ENCODE measurements at places on chromosomes 6 and 20.

DNA sequence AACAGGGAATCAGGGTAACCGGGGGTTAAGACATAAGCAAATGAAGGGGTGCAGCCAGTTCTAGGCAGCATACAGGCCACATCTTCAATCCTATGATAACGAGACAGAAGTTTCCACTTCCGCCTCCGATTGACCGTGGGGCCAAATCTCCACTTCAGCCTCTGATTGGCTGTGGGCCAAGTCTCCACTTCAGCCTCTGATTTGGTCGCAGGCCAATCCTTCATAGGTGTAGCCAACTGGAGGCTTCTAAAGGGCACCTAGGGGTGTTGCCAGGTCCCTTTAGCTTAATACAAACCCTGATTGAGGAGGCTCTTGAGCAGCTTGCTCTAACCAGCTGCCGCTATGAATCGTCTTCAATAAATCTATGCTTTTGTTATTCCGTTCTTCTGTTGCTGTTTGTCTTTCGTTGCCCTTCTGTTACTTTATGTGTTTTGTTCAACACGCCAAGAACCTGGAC, 2.1 kb upstream of the ERGIC3 start:
- no peak for DNase-seq

GRCh38 chr6:168637834-168638233, 196.8 kb downstream of the SMOC2 start:
- peak; percentile 24 for DNase-seq

DNA sequence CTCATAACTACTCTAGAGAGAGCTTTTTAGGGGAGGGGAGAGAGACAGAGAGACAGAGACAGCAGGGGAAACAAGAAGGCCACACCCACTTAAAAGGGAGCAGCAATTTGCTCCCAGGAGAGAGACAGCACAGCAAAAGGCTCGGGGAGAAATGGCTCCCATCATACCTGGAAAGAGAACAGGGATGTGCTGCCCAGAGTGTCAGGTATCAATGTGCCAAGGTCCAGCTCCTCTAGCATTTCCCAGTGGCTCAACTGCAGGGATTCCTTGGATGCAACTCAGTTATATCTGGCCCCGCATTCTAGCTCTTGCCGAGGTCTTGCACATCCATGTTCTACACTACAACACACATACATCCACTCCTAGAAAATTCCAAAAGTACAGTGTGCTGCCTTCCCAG, 304.0 kb upstream of the CDYL start:
- no peak for DNase-seq

DNA sequence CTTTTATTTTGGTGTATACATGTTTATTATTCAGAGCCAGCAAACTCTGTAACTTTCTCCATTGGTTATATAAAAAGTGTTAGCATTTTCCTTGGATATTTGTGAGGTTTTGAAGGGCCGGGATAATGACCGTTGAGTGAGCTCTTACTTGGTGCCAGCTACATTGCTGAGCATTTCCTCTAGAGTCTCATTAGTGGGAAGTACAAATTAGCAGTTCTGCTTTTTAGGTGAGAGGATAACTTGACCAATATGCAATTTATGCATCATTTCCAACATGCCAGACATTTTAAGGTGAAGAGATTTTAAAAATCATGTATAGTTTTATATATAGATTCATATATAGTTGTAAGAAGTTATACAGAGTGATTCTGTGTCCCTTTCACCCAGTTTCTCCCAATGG, 84.3 kb downstream of the CARMIL1 start:
- no peak for DNase-seq

DNA sequence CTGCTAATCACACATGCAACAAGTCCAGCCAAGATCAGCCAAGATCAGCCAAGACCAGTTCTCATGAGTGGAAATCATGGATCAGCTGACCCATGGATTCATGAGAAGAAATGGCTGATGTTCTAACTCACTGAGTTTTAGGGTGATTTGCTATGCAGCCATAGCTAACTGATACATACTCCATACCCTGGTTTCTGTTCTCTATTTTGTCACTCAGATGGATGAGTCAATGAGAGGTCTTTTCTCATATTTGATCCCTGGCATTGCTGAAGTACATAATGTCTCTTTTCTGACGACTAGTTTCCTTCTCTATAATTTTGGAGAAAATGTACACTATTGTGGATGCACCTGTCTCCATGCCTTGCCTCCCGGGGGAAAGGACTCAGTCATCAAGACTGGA, 118.4 kb upstream of the LY86 start:
- no peak for DNase-seq

GRCh38 chr6:139680819-139681218, 306.4 kb upstream of the CITED2 start:
- no peak for DNase-seq

- no peak for DNase-seq
Observed at GRCh38 chr6:34589691-34590090, 33.6 kb upstream of the SPDEF start.

DNA sequence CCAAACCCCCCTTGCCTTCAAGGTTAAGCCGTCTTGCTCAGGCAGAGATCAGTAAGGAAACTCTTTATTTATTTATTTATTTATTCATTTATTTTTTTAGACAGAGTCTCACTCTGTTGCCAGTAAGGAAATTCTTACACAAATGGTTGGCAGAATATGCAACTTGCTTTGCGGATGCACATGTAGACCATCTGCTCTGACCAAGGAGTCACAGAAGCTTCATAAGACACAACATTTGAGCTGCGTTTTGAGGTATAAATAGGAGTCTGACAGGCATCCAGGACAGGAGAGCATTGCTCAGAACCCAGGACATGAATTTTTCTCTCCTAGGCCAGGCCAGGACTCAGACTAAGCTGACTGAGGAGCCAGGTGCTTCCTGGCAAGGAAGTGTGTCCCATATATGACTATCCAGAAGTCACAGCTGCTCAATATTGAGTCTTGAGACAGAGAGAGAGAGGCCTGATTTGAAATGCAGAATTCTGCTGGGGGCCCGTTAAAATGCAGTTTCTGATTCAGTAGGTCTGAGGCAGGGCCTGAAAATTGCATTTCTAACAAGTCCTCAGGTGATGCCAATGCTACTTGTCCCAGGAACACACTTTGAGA, 43.9 kb downstream of the HLA-A start:
- no peak for DNase-seq

GRCh38 chr6:150603176-150603575, 3.5 kb downstream of the PLEKHG1 start:
- no peak for DNase-seq

GRCh38 chr6:34597605-34598353, 41.6 kb upstream of the SPDEF start:
- DNase-seq: no peak

- DNase-seq: no peak
Observed at GRCh38 chr6:134171517-134171916, 119.1 kb upstream of the SLC2A12 start.

- DNase-seq: peak; percentile 48
Observed at GRCh38 chr6:126721581-126722160, 381.8 kb downstream of the CENPW start.

GRCh38 chr6:158560836-158561320, 987 bp downstream of the TMEM181 start:
- peak; percentile 25 for DNase-seq
